ENCODE measurements at places on chromosomes 6 and 20.

- DNase-seq, result no peak
Observed at GRCh38 chr6:29666826-29667130, 9.9 kb downstream of the MOG start.

DNA sequence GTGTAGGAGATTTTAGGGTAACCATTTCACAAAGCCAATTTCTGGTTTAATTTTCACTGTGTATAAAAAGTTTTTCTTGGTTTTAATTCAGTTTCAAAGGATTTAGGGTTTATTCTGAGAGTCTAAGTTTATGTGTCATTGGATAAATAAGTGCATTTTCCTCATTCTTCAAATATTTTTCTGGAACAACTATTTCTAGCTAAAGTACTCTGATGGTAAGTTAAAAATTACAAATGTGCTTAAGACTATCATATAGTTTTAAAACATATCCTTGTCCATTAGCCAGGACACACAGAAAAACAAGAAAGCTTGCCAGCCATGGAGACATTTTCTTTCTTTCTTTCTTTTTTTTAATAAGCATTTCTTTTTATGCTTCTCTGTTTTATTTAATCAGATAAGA, 333.0 kb downstream of the RFPL4B start:
- DNase-seq, result no peak

GRCh38 chr6:135686784-135687301, 164.7 kb upstream of the PDE7B start:
- no peak for DNase-seq

DNA sequence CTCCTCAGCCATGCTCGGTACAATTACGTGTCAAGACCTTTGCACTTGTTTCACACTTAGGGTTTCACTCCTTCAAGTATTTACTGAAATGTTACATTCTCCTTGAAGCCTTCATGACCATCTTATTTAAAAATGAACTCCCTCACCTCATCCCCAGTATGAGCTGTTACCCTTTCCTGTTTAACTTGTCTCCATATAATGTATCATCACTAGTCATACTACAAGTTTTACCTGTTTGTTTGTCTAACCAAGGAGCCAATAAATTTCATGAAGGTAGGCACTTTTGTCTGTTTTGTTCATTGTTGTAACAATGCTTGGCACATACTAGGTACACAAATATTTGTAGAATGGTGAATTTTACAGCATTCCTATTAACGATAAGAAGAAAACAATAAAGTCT, 46.1 kb upstream of the MTRF1L start:
- no peak for DNase-seq

DNA sequence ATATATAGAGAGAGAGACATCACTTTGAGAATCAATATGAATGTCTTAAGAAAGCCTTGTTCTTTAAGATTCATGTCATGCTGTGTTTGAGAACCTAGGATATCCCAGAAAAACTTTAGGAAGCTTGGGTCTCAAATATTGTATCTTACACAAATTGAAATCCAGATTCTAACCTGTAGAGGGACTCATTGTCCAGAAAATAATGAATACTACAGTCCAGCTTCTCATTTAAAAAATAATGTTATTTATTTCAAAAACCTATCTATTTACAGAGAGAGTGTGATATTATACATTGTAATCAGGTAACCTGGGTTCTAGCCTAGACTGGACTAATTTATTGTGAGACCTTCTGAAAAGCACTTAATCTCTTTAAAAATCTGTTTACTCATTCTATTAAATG, 4.2 kb downstream of the RFX6 start:
- no peak for DNase-seq

GRCh38 chr6:157586476-157587126, 205.6 kb downstream of the ZDHHC14 start:
- no peak for DNase-seq

DNA sequence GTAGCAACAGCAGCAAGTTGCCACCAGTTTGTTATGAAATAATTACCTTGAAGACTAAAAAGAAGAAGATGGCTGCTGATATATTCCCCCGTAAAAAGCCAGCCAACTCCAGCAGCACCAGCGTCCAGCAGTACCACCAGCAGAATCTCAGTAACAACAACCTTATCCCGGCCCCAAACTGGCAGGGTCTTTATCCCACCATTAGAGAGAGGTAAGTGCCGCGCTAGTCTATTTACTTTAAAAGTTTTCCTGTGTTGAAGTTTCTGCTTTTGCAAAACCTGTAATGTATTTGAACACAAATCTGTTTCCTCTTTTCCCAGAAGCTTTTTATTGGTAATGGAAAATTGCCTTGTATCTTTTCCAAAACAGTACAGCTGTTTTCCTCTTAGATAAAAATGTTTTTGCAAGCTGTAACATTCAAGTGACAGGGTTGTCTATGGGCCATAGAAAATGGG, 725 bp downstream of the BTBD3 start:
- no peak for DNase-seq

DNA sequence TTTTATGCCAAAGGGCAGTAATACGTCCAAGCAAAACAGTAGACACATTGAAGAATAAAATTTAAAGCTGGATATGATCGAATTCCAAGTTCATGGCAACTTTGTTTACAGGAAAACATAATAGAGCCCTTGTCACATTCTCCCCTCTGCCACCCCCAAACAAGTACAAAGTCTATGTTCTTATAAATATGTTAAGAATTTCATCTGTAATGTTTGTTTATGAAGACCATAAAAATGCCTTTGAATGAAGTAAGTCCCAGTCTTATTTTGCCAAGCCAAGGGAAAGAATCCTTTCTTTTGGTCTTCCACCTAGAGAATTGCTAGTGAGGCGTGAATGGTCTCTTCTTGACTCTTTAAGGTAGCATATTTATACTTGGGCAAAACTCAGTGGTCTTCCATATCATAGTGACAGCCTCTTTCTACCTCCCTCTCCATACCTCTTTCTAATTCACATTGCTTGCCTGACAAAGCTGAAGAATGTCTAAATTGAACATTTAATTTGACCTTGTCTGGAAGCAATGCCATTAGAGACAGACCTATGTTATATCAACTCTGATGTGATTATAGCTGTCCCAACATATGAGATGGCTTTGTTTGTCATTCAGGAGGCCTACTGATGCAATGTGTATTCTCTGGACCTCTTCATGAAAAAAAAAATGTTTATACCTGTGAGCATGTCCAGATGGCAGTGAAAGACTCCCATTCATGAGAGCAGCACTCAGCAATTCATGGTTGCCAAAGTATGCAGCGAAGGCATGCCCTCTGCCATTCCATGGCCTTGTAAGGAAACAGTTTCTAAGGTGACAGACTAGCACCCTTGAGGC, 70.6 kb upstream of the CCN2 start:
- no peak for DNase-seq

DNA sequence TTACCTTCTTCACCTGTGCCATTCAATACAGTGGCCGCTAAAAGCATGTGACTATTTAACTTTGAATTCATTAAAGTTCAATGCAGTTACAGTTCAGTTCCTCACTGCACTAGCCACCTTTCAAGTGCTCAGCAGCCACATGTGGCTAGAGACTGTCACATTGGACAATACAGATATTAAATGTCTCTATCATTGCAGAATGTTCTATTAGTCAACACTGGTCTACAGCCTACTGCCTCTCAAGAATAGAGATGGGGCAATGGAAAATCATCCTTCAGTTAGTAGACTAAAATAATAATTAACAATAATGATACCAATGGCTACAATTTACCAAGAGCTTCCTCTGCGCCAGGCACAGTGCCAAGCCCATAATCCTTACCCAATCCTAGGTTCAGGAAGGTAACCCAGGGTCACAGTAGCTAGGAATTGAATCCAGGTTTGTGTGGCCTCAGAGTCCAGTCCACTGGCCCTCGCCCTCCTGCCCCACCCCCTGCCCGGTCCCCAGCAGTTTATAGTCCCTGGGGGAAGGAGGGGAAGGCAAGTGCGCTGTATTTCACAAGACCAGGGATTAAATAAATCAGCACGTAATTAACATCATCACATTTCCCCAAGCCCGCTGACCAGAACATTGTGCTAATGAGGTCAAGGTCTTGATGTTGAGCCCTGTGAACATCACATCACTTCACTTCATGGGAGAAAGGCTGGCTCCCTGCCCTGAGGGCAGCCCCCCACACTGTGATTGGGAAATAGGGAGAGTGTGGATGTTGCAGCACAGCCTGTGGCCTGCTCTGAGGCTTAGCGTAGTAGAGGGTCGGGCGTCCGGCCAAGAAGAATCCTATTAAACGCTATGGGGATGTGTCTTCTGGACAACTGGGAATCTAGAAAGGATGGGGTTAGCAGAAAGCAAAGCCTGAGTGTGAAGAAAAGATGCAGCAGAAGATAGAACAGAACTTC, 147.2 kb downstream of the VEGFA start:
- no peak for DNase-seq

Data from naive thymus-derived CD8-positive, alpha-beta T cell (primary cell).